ENCODE measurements at places on chromosomes 6 and 20.
A peak's percentile ranks its signal among the peaks of the same experiment; 100 is the strongest.

DNA sequence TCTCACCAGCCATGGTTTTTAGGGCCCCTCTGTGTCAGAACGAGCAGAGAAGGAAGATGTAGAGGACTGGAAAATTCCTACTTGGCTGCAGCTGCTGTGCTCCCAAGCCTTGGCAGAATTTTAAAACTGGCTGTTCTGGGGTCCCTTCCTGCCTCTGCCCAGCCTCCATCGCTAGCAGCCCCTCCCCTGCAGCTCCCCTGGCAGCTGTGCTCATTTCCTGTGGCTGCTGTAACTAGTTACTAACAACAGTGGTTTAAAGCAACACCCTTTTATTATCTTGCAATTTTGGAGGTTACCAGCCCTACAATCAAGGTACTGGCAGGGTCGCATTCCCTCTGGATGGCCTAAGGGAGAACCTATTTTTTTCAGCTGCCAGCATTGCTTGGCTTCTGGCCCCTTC is 3.7 kb upstream of the CST11 start:
- no peak for DNase-seq

- no peak for DNase-seq
Measured at GRCh38 chr20:37382482-37383120, 36.7 kb downstream of the SRC start.

- no peak for DNase-seq
Measured at GRCh38 chr6:39128106-39128505, 13.1 kb upstream of the SAYSD1 start.

DNA sequence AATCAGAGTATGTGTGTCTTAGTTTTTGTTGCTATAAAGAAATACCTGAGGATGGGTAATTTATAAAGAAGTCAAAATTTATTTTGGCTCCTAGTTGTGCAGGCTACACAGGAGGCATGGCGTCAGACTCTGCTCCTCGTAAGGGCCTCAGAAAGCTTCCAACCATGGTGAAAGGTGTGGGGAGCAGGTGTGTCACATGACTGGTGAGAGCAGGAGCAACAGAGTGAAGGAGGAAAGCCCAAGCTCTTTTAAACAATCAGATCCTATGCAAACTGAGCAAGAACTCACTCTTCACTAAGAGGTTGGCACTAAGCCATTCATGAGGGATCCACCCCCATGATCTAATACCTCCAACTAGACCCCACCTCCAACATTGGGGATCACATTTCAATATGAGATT is 1524.3 kb downstream of the HACE1 start:
- no peak for DNase-seq

DNA sequence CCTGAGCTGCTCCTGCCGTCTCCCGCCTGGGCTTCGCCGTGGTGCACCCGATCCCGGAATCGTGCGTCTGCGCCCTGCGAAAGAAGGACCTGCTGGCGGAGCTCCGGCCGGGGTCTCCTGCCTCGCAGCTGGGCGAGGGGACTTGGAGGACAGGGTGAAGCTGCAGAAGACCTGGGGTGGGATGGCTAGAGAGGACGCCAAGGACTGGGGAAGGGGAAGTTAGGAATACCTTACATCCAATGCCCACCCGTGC is 150.2 kb downstream of the PRL start:
- peak; percentile 7 for DNase-seq
